ENCODE measurements at places on chromosomes 5 and 9.

- DNase-seq = no peak
These were observed 6.6 kb upstream of the ARSI start for GRCh38 chr5:150309101-150309885.

- DNase-seq = no peak
These were observed 49.2 kb downstream of the OTULIN start for GRCh38 chr5:14713476-14714390.

DNA sequence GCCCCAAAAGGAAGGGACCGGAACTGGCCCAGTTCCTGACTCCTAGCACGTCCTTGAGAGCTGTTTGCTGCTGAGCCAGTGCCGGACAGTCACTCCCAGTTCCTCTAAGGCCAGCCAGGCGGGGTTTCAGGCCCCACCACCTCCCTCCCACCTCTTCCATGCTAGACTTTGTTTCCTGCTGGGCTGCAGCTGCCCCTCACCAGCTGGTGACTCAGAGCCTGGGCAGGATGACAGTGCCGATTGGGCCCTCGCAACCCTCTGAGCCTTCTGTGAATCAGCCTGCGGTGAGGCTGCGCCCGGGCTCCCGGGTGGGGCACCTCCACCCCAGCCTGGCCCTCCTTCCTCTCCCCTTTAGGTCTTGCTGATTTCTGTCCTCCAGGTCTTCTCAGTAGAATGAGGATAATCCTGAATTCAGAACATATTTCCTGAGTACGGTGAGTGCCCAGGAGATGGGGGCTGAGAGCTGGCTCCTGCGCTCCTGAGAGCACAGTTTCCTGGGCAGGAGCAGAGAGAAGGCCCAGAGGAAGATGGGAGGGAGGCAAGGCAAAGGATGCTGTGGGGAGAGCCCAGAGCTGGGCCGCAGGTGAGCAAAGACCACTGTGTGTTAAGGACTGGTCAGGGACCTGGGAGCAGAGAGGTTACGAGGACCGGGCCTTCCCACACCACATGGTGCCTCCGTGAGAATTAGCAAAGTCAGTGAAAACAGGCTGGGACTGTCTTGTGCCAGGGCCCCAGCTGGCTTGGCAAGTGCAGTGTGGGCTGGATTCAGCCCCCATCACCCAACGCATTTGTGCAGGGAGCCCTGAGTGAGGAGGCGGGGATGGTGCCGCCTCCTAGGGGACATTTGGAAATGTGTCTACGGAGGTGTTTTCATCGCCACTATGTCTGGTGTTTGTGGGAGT lies 32.9 kb upstream of the STXBP1 start:
- peak; percentile 66 for DNase-seq

DNA sequence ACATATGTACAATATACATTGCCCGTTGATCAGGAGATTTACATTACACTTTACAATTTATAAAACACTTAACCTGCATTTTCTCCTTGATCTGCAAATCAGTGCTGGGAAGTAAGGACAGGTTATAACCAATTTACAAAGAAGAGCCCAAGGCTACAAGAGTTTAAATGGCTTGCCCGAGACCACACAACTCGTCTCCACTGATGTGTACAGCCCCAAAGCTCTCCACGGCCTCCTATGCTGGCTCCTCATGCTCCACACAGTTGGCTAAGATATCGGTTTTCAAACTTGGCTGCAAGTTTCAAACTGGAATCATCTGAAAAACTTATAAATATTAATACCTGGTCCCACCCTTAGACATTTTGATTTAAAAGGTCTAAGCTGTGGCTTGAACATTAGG lies 10.3 kb downstream of the ACTL7B start:
- no peak for DNase-seq

GRCh38 chr5:161846746-161847145 lies 1.2 kb upstream of the GABRA1 start:
- no peak for DNase-seq

GRCh38 chr5:64437496-64437895 lies 68.3 kb upstream of the RGS7BP start:
- DNase-seq = no peak

DNA sequence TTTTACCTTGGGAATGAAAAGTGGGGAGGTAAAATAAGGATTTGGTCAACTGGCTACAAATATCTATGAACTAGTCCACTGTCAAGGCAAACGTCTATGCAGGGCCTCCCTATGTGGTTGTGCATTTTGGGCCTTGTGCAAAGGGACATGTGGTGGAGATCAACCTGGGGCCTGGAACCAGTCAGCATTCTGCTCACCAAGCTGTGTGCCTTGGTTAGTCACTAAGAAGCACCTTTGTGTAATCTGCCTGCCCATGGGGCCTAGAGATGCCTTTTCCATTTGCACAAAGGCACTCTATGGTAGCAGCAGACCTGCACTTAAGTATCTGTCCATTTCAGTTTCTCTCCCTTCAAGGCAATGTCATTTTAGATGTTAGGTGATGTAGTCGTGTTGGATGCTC lies 184.0 kb downstream of the GNAQ start:
- DNase-seq = no peak

DNA sequence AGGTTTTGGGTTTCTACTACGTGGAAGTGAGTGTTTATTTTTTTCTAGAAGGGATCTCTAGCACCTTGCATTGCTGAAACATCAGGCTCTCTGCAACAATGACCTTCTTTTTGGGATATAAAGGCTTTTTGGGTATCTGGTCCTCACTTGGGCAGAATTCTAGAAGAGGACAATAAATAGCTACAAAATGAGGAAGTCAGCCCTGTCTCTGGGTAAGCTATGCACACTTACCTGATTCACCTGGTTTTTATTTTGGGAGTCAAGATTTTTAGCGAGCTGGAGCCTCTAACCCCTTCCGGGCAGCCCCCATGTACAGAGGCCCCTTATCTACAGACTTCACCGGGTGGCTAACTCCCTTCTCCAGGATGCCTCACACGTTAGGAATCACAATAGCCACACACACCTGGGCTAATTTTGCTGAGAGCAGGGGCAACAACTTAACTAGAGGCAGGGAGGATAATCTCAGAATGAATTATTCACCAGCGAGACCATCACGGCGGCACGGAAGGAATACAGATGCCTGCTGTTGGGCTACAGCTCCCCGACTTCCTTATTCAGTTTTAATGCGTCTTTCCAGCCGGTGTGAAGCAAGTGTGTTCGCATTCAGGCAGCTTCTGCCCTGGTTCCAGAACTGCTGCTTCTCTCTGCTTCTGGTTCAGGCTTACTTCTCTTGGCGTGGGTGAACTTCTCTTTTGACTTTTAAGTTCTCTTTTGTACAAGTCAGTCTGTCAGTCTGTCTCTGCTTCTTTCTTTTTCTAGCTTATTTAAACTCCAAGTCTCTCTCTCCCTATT lies 341.0 kb upstream of the PANK3 start:
- DNase-seq = no peak

Data from stimulated activated CD4-positive, alpha-beta T cell treated with anti-CD3 and anti-CD28 coated beads, Interleukin-12 subunit alpha, Interleukin-12 subunit beta, amount 100 ng/mL, for 48 hours (primary cell).